ENCODE measurements at places on chromosomes 4 and X.

DNA sequence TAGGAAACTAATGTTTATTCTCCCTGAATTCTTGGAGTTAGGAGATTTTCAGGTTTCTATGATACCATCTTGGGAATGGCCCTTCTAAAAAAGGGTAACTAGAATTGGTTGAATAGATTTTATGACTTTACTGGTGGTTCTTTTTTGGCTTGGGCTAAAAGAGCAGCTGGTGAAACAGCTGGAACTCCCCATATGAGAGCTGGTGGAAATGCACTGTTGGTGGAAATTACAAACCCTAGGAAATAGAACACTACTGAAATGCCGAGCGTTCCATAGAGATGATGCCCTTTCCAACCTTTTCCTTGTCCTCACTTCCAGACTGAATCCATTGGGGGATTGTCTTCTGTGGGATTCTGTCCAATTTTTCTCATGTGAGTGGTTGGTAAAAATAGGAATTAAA, 139.5 kb downstream of the STIM2 start:
- DNase-seq = no peak

DNA sequence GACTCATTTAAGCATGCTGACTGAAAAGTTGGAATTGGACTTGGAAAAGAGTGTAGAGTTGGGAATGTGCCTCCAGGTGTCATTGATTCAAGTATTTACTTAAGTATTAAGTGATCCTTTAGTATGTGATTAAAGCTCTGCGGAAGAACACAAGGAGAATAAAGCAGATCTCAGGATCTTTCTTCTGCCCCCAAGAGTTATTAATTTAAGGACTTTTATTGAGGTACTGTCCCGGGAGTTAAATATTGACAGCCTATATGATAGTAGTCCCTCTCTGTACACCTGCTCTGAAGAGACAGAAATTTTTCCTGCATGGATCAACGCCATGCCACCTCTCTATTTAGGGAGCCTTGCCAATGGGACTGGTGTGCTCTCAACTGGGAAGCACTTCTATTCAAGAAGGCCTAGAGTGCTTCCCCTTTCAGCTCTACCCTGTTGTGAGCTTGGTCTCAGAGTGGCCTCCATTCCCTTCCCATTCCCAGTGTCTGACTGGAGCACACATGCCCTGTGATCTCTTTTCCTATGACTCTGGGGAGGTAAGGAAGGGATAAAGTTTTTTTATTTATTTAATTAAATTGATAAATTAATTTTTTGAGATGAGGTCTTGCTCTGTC, 75.9 kb downstream of the SHISA3 start:
- no peak for DNase-seq

DNA sequence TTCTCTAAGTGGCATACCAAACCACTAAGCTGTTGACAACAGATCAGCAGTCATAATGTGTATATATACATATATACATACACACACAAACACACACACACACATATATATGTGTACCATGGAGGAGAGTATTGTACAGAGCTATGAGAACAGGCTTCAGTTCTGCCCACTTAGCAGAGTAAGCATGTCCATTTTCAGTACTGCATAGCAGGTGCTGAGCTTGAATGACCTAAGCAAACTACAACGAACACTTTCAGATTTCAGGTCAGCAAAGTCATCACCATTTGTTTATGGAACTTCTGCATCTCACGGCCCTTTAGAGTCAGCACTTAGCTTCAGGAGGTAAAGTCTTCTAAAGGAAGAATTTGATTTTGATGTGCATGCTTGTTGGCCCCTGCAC, 735.8 kb upstream of the ATOH1 start:
- no peak for DNase-seq

- DNase-seq = no peak
Observed at GRCh38 chr4:15479089-15479912, 9.6 kb downstream of the CC2D2A start.

DNA sequence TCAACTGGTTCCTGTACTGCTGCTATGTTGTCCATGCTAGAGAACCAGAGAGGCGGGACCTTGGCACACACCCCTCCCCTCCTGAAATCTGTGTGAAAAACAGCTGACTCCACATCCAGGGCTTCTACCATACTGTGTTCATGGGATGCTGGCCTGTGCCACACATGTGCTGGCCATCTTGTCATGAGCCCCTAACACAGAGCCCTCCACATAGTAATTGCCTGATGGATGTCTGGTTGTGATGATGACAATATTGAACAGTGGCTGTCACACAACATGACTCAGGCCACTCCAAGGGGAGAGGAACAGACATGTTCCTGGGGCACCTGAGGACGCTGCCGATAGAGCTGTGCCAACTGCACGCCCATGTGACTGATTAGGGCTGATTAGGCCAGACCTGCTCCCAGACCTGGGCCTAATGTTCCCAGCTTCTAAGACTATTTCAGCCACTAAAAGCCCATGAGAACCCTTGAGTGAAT, 13.1 kb downstream of the SLC25A5 start:
- DNase-seq = no peak

DNA sequence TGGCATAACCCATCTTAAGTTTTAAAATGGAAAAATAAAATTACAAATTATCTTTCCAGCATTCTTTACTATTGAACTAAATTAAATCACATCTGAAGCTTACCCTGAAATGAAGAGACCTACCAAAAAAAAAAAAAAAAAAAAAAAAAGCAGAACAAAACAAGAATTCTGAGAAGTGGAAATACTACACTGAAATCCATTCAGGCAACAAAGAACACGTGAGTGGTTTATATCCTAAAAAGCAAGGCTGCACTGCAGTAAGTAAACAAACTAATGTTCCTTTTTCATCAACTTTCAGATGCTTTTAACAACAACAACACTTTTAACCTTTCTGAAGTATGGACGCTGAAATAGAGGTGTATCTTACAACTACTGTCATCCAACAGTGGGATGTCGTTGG, 7.5 kb downstream of the FRYL start:
- no peak for DNase-seq

GRCh38 chr4:77819404-77819842, 255 bp upstream of the CNOT6L start:
- DNase-seq = no peak

- no peak for DNase-seq
Observed at GRCh38 chr4:32142075-32142474, 1421.9 kb downstream of the PCDH7 start.

GRCh38 chr4:139749835-139750498, 84.3 kb downstream of the MGST2 start:
- DNase-seq = no peak

DNA sequence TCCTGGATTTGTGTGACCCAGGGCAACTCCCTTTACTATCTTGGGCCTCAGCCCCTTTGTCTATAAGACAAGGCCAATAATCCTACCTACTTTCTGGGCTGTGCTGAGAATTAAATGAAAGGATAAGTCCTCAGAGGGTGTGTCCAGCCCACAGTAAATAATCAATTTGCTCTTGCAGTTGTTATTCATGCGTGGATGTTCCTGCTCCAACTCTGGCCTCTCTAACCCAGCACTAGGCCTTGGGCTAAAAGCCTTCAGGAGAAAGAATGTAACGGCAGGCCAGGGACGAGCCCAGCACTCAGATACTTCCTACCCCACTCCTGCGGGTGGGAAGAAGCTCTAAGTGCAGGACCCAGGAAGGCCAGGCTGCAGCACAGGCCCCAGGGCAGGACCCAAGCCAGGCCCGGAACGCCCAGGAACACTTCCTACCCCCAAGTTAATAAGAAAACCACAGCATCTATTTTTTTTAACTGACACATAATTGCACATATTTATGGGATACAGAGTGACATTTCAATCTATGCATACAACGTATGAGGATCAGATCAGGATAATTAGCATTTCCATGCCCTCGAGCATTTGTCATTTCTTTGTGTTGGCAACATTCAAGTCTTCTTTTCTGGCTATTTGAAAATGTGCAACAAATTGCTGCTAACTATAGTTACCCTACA, 179.6 kb upstream of the RBPJ start:
- DNase-seq = no peak

DNA sequence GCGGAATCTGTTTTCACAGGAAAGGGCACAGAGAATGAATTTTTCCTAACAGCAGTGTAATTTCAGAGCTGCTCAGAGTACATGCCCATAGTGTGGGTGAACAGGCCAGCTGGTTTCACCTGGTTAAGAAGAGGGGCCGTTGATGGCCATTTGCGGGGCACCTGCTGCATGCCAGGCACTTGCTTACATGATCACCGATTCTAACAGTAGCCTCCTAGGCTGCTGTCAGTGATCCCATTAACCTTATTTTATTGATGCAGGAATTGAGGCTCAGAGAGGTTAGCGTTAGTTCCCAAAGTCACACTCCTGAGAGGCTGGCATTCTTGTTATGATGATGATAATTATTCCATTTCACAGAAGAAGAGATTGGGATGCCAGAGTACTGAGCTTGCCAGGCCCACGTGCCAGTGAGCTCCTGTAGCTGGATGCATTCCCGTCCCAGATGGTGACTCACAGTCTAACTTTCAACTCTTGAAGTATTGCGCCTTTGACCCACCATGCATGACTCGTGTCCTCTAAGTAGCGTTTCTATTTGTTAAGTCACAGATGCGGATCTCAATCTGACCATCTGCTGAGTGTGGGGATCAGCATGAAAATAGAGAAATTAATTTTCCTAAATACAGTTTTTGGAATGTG, 76.5 kb downstream of the PSAPL1 start:
- no peak for DNase-seq

- no peak for DNase-seq
Observed at GRCh38 chrX:70979136-70979762, 48.4 kb upstream of the SLC7A3 start.

- no peak for DNase-seq
Observed at GRCh38 chr4:106317815-106318214, 1.5 kb downstream of the AIMP1 start.

DNA sequence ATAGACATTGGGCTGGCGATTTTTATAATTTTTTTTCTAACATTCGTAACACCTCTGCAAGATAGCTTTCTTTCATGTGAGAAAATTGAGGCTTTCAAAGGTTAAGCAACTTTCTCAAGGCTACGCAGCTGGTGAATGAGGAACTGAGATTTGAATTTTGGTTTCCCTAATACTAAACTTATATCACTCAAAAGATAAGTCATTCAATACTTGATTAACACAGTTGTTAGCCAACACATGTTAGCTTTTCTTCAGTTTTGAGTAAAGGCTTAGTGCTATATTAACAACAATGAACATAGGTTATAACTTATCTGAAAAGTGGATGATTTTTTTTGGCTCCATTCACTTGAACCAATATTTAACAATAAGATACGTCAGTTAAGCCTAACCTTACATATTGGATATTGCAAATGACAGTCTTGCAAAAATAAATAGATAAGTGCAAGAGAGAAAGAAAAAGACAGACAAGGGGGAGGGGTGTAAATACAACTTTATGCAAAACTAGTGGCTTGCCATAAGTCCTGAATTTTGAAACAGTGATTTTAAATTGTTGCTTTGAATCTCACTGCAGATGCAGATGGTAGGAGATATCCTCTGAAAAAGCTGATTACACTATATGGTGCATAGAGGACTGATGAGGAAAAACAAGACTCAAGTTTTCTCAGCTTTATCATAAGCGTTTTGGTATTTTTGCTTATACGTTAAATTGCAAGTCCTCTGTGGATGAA, 11.1 kb upstream of the GPM6A start:
- DNase-seq = no peak

GRCh38 chr4:41678086-41678816, 70.3 kb downstream of the PHOX2B start:
- DNase-seq = no peak

- no peak for DNase-seq
Observed at GRCh38 chr4:129929052-129929451, 833.1 kb downstream of the C4orf33 start.

GRCh38 chrX:2552621-2553201, 51.9 kb upstream of the DHRSX start:
- no peak for DNase-seq

DNA sequence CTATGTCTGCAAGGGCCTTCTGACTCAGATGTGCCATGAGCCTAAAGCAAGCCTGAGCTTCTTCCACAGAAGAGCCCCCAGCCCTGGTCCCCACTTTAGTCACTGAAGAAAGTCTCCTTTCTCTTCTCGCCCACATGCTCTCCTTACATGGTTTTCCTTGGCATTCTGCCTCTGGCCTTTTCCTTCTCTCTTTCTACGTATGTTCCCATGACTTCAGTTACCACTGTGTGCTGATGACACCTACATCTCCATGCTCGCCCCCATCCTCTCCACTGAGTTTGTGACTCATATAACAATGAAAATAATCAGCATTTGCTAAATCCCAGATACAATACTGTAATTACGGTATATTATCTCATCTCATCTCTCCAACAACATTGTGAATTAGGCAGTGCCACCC, 149.3 kb downstream of the AMMECR1 start:
- no peak for DNase-seq

DNA sequence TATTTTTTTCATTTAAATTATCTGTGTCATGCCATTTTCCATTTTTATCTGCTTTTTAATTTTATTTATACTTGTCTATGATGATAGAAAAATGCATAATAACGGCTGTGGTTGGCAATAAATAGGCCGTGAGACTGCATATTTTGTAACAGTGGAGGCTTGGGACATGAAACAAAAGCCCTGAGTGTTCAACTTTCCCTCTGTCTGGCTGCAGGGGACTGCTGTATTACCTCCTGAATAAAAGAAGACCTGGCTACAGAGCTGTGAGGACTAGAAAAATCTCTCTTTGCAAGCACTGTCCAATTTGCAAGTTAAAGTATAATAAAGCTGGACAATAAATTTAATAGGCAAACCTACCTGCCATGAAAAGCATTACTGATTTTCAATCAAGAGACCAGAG, 82.1 kb downstream of the MAGEB10 start:
- DNase-seq = no peak

GRCh38 chr4:103099691-103100392, at the start of gene BDH2:
Gene BDH2 (minus strand): TSS chr4:103099834. CDS start chr4:103096254, 3,580 bp downstream.
- DNase-seq = no peak

DNA sequence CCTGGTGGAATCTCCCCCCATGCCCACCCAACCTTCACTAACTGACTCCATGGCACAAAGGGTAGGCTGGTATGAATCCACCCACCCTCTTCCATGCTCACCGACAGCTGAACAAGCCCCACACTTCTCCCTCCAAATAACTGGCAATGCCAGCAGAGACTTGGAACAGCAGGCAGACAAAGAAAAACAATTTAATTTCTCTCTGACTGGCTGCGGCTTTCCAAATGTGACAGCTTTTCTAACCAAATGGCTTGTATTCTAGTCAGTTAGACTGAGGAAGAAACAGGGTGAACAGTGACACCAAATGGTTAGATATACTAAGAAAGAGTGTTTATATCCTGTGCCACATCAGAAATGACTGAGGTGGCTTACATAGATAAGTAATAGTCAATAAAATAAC, 199.3 kb upstream of the ADAMTS3 start:
- no peak for DNase-seq

- no peak for DNase-seq
Observed at GRCh38 chr4:99219479-99219878, 433 bp upstream of the ADH6 start.

DNA sequence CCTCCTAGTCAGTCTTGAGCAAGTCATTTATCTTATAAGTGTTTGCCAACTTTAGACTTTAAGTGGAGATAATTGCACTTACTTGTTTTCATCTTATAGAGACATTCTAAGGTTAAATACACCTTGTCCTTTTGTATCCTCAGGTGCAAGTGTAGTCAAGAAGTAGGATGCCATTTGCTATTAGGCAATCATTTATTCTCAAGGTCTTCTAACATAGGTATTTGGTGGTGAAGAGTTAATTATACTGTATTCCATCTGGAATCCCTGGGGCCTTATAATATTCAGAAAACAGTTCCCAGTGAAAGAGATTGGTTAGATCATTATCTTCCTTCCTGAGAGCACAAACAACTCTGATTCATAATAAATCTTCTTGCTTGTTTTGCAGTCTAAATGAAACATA, 23.7 kb downstream of the SULT1E1 start:
- DNase-seq = no peak

- DNase-seq = no peak
Observed at GRCh38 chr4:82666970-82667665, 105.3 kb upstream of the TMEM150C start.
